ENCODE measurements at places on chromosomes 5 and 9.
A peak's percentile ranks its signal among the peaks of the same experiment; 100 is the strongest.

DNA sequence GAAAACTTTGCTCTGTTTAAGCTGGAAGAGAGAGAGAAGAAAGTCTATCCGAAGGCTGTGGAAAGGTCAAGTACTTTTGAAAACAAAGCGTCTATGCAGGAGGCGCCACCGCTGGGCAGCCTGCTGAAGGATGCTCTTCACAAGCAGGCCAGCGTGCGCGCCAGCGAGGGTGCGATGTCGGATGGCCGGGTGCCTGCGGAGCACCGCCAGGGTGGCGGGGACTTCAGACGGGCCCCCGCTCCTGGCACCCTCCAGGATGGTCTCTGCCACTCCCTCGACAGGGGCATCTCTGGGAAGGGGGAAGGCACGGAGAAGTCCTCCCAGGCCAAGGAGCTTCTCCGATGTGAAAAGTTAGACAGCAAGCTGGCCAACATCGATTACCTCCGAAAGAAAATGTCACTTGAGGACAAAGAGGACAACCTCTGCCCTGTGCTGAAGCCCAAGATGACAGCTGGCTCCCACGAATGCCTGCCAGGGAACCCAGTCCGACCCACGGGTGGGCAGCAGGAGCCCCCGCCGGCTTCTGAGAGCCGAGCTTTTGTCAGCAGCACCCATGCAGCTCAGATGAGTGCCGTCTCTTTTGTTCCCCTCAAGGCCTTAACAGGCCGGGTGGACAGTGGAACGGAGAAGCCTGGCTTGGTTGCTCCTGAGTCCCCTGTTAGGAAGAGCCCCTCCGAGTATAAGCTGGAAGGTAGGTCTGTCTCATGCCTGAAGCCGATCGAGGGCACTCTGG lies 32.6 kb downstream of the CD180 start:
- no peak for DNase-seq

- DNase-seq, result no peak
Observed at GRCh38 chr5:83209963-83210362, 132.6 kb downstream of the XRCC4 start.

GRCh38 chr9:87390361-87390760 lies 107.3 kb upstream of the DAPK1 start:
- DNase-seq, result no peak

- peak; percentile 16 for DNase-seq
Observed at GRCh38 chr5:168991311-168991710, 309.6 kb downstream of the SLIT3 start.

- no peak for DNase-seq
Observed at GRCh38 chr5:35483191-35483590, 134.5 kb upstream of the SPEF2 start.

DNA sequence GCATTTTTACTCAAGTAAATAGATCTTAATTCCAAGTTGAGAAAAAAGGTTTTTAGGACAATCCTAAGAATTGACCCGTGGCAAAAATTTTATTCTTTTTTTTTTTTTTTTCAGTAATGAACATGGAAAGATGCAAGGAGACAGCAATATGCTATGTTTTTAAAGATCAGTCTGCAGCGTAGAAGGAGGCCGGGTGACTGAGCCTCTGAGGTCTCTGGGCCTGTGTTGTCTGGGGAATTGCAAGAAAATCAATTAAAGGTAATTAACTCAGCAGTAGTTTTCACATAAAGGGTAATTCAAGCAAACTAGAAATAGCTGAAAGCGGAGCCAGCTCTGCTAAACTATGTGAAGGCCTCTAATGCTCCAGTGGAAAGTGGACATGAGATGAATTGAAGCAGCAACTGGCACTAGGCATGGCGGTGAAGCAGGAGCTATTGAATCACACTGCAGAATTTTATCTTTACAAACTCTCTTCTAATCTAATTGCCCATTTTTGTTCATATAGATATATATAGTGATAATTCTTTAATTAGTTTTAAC lies 285.2 kb upstream of the ITGA1 start:
- peak; percentile 98 for DNase-seq

- peak; percentile 27 for DNase-seq
Observed at GRCh38 chr5:67620424-67621397, 424.1 kb upstream of the CD180 start.

DNA sequence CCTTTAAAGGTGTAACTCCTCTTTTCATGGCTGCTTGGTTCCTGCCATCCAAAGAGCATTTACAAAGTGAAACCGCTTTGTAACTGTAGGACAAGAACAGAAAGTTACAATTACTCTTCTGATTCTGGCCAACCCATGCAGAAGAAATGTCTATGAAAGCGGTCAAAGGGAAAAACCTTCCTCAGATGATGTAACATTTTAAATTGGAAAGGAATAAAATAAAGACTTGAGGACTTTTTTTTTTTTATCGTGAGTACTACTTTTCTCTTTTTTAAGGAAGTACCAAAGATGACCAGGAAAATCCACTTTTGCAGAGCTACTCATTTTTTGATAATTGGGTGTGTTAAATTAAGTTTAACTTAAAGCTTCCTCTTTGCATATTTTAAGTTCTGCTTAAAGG lies 13.0 kb upstream of the C9orf72 start:
- no peak for DNase-seq

GRCh38 chr5:172574871-172575223 lies 66.2 kb upstream of the NEURL1B start:
- no peak for DNase-seq

- DNase-seq, result no peak
Observed at GRCh38 chr5:148816357-148816756, 10.1 kb upstream of the ADRB2 start.

DNA sequence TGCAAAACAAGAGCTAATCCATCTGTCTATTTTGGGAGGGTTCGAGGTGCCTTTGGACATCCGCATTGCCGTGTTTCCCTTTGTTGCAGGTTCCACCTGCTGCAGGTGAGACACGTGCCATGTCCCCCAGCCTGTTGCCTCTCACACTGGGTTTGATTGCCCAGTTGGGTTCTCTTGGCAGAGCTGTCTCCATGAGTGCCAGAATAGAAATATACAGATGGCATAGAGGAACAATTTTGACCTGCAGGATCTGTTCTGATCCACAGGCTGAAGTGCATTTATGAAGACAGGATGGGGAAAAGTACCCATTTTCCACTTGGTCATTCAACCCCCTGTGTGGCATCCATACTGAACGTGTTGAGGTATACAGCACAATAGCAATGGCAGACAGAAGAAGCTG lies 178.1 kb downstream of the SGCD start:
- DNase-seq, result peak; percentile 88

GRCh38 chr9:73684601-73685000 lies 532.9 kb downstream of the ANXA1 start:
- DNase-seq, result no peak
